ENCODE measurements at places on chromosomes 16 and 17.

DNA sequence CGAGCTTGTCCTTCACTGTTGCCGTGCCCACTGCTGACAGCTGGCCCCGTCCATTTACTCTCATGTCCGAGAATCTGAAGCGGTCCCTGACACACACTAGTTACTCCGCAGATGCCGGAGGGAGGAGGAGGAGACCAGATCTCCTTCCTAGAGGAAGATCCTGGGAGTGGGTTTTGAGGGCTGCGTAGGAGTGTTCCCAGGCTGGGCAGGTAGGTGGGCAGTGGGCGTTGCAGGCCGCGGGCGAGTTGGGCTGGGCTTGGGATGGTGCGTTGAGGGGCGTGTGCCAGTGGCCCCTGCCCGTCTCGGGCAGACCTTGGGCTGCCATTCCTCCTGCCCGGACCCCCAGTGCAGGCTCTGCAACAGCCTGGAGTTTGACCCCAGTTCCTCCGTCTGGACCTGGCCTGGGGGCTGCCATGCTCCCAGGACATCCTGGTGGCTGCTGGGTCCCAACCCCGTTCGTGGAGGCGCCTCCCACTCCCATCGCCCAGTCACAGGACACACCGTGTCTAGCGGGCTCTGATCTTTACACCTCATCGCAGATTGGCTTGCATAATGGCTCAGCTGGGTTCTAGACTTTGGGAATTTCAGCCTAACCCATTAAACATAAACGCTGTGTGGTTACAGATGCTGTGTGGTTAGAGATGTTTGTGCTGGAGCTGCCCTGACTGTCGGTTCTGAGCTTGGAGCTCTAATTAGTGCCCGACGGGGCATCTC lies 22.8 kb downstream of the CACNA1H start:
- no peak for DNase-seq

- no peak for DNase-seq
Observed at GRCh38 chr16:23683487-23683886, 4.8 kb downstream of the PLK1 start.

DNA sequence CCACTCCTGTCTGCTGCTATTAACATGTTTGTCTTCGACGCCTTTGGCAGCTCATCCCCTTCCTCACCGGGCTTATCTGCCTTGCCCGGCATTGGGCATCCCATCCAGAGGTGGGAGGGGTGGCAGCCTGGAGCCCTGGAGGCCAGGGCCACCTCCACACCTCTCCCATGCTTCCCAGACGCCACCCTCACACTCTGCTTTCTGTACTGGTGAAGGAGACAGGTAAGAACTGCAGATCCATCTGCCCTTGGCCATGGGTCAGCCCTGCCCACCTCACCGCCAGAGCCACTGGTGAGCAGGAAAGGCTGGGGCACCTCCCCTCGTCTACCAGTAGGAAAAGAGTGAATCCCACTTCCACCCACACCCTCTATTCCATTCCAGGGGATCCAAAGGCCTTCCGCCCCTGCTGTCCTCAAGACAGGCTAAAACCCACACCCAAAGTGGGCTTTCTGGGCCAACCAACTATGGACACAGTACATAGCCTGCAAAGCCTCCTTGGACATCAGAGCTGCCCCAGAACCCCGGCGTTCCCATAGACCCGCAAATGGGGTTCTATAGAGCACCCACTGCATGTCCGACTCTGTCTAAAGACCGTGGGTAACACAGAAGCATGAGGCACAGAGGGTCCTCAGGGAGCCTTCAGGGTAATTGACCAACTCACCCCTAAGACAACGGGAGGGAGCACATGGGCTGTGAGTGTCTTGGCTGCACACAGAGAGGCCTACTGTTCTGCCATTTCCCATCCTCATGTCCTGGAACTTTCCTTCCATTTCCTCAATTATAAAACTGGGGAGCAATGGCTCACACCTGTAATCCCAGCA lies 23.4 kb upstream of the RBFOX3 start:
- no peak for DNase-seq

DNA sequence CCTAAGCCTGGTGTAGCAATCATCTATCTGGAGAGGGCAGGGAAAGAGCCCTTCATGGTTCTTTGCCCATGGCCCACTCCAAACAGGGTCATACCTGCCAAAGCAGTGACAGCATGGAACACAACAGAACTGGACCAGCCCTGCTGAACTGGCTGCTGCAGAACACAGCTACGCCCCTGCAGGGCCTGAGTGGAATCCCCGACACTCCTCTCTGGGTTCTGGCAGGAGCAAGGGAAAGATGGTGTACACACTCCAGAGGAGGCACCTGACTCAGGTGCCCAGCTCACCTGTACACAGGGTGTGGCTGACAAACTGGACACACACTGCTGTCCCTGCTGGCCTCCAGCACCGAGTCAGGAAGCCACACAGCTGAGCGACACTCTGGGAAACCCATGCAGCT lies 19.8 kb downstream of the MIEF2 start:
- DNase-seq, result no peak

GRCh38 chr17:59254742-59255141 lies 34.4 kb downstream of the GDPD1 start:
- DNase-seq, result no peak

DNA sequence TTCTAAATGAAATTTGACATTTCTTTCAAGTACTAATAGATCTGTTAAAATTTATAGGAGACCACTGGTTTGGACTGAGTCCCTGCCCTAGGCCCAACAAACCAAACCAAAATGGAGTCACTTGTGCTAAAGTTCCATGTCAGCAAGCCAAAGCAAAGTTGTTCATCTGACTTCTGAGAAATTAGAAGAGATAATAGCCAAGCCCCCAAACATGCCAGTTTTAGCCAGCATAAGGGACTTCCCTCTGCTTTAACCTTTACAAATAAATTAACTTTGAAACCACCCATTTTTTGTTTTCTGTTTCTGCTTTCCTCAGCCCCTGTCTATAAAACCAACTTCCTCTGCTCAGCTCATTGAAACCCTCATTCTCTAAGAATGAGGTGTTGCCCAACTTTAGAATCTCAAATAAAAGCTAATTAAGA lies 18.9 kb downstream of the CDR2 start:
- no peak for DNase-seq

DNA sequence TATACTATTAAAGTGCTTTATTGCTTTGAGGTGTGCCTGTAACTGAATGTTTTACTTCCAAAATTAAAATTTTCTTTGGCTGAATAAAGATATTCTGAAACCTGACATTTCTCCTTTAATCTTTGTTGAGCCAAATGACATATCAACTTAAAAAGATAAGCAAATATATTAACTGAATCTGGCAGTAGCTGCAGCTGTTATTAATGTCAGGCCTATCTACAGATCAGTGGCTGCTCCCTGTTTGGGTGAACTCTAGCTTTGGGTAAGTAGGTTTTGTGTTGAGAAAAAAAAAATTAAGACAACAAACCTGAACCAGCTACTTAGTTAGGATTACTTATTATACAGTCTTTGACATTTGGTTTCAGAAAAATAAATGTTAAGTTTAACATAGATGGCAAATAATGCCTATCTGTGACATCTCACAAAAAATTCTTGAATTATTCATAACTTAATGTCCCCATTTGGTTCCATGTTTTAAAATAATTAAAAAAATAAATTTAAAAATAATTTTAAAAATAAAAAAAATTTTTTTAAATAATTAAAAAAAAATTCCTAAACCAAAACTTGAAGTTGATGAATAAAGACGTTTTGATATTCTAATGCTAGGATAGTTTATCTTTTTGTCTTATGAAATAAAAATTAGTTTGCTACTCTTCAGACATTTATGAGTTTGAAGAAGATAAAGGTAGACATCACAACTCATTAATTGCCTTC lies 19.8 kb downstream of the CPD start:
- no peak for DNase-seq

- no peak for DNase-seq
Observed at GRCh38 chr17:37547986-37548385, 58.3 kb downstream of the DUSP14 start.

DNA sequence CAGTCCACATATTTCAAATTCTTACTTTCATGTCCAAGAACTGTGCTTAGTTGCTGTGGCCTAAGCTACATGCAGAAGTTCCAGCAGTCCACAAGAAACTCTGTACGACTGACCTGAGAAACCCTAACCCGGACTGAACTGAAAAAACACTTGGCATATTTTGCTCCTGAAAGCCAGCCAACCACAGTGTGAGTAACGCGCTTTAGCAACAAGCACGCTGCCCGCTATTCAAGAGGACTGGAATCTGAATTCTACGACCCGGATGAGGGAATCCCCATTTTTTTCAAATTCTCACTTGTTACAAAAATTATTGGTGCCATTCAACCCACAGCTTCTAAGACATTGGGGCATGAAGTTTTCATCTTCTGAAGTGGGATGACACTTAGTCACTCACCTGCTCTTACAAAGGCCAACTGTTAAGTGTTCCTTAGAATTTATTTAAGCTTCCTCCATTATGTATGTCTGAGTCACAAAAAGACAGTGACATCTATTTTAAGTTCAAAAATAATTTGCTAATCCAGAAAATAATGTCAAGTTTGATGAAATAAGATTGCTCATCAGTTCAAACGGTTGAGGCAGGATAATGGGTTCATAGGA lies 78.7 kb downstream of the CDYL2 start:
- no peak for DNase-seq

GRCh38 chr17:82396601-82397435 lies 21.3 kb upstream of the HEXD start:
- no peak for DNase-seq

- no peak for DNase-seq
Observed at GRCh38 chr16:50548125-50548908, at the start of gene NKD1. Gene NKD1 (plus strand): TSS chr16:50548396. CDS start chr16:50548554, 158 bp downstream.

GRCh38 chr17:39270923-39271322 lies 45.2 kb upstream of the STAC2 start:
- DNase-seq, result peak; percentile 6

GRCh38 chr16:20638711-20639335 lies 58.7 kb downstream of the ACSM1 start:
- no peak for DNase-seq

- no peak for DNase-seq
Observed at GRCh38 chr17:63827801-63828221, 348 bp upstream of the FTSJ3 start.

DNA sequence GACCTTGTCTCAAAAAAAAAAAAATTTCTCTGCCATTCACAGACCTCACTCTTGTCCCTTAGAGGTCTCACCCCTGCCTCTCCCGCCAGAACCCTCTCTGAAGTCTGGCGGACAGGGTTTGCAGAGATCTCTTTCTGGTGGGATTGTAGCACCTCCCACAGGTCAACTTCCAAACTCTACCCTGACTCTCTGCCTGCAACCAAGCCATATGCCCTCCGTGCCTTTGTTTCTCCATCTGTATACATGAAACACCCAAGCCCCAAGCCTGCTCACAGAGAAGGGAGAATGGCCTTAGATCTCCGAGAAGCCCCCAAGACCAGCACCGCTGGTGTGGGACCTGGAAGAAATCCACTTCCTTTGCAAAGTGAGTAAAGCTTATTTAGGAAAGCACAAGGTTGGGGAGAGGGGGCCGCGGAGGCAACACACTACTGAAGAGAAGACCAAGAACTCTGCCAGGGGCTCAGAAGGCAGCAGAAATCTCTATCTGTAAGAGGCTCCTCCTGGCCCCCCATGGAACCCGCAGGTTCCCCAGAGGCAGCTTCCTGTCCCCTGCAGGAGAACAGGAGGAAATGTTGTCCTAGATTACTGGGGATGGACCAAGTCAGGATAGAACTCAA lies 219.9 kb downstream of the C16orf78 start:
- no peak for DNase-seq

- DNase-seq, result no peak
Observed at GRCh38 chr17:58153046-58153445, 4.9 kb downstream of the OR4D1 start.

DNA sequence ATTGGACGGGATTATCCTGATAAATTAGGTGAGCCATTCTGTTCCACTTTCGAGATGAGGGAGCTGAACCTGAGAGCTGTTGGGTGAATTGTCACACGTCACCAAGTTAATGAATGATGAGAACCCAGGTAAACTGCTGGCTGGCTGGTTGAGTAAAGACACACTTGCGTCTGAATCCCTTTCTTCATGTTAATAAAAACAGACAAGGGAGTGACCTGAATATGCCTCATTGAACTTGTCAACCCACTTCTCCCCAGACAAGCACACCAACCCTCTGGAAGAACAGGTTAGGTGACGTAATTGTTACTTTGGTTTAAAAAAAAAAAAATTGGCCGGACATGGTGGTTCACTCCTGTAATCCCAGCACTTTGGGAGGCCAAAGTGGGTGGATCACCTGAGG lies 400.9 kb upstream of the CDH5 start:
- DNase-seq, result no peak

GRCh38 chr17:62648251-62648955 lies 20.9 kb downstream of the MRC2 start:
- DNase-seq, result no peak

DNA sequence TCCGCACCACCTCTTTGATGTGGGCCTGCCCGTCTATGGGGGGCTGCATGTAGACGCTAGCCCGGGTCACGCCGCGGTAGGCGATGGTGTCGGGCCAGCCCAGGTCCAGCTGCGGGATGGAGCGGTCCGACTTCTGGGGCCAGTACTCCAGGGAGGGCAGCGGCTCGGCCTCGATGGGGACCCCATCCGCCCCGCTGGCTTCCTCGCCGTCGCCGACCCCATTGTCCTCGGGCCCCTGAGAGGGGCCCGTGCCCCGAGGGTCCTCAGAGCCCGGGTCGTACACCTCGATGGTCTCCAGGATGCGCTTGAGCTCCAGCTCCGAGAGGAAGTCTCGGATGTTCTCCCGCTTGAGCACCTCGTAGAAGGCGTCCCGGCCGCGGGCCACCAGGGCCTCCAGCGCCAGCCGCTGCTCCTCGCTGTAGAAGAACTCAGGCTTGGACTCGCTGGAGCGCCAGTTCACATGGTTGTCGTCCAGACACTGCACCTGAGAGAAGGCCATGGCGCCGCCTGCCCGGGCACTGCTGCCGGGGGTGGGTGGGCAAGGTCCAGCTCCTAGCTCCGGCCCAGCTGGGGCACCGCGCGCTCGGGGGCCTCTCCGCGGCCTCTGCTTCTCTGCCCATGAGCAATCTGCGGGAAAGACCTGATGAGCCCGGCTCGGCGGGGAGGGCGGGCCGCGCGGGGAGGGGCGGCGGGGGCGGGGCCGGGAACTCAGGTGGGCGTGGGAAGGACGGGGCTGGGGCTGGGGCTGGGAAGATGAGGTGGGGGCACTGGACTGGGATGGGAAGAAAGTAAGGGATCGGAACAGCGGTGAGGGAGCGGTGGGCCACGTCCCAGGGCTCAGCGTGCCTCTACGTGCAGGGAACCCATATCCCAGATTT lies 782 bp downstream of the FAM83G start:
- DNase-seq, result no peak
